ENCODE measurements at places on chromosomes 12 and 14.

GRCh38 chr12:1313906-1314305, 280.5 kb downstream of the FBXL14 start:
- DNase-seq, result no peak

GRCh38 chr12:105847068-105847467, 291.7 kb downstream of the NUAK1 start:
- no peak for DNase-seq

- DNase-seq, result no peak
These were observed 18.3 kb downstream of the ALDH6A1 start for GRCh38 chr14:74065746-74066575.

GRCh38 chr12:10018386-10018785, 8.0 kb downstream of the CLEC12B start:
- no peak for DNase-seq
